DMS53 (cell line): ENCODE measurements at places on chromosomes 5 and 9.
A peak's percentile ranks its signal among the peaks of the same experiment; 100 is the strongest.

DNA sequence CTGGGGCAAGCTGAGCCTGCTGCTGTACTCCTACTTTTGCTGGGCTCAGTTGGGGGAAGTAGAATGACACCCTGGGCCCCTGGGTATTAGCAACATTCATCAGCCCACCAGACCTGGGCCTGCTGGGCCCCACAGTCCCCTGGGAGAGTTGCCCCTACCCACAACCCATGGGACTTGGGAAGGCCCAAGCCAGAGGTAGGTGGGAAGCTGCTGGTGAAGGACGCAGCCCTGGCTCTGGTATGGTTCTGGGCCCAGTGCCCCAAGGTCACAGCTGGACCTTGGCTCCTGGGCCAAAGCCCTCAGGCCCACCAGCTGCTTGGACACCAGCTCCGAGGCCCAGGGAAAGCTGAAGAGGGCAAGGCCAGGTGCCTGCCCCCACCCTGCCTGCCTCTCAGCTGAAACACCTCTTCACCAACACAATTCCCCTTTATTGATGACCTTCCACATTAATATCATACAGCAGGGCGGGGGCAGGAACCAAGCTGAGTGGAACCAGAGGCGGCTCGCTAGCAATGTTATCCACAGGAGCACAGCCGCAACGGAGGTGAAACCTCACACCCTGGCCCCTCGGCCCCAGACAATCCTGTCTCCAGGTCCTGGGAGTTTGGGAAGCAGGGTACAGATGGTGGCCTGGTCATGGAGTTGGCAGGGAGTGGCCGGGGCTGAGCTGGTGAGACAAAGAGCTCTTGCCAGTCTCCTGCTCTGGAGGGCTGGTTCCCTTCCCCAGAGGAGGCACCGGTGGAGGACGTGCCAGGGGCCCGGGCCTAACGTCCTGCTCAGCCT, 13.7 kb downstream of the DOLPP1 start:
- no peak for DNase-seq

GRCh38 chr9:125521462-125522327, 185.3 kb downstream of the MAPKAP1 start:
- DNase-seq, result no peak

- DNase-seq, result no peak
Measured at GRCh38 chr9:33291031-33291397, 698 bp downstream of the NFX1 start.

DNA sequence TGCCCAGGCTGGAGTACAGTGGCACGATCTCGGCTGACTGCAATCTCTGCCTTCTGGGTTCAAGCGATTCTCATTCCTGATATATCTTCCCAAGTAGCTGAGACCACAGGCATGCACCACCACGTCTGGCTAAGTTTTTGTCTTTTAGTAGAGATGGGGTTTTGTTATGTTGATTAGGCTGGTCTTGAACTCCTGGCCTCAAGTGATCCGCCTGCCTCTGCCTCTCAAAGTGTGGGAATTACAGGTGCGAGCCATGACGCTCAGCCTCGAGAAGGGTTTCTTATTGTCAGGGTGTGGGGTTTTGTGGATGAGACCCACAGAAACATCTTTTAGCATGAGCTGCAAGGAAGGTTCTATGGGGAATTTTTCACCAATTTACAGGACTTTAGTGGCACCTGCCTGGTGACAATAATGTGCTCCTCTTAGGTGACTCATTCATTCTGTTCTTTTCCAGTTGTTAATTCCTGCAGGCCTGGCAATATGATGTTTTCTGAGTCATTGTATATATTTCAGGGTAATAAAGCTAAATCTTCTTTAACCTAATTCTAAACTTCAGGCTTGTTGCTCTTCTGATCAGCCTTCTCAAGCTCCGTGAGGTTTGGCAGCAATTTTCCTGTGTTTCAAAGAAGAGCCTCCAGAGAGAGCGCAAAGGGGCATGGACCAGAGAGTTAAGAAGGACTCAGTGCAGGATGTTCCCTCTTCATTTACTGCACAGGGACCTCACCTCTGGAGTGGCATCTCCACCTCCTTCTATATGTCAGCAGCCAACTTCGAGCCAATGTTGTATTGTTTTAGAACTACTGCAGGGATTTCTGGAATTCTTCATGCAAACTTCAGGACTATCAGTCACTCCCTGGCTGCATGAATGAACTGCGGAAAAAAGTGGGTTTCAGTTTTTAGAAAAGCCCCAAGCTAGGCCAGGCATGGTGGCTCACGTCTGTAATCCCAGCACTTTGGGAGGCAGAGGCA, 77.8 kb upstream of the ZNF618 start:
- DNase-seq, result peak; percentile 5

- DNase-seq, result no peak
Measured at GRCh38 chr9:116692616-116693015, 5.5 kb downstream of the TRIM32 start.

DNA sequence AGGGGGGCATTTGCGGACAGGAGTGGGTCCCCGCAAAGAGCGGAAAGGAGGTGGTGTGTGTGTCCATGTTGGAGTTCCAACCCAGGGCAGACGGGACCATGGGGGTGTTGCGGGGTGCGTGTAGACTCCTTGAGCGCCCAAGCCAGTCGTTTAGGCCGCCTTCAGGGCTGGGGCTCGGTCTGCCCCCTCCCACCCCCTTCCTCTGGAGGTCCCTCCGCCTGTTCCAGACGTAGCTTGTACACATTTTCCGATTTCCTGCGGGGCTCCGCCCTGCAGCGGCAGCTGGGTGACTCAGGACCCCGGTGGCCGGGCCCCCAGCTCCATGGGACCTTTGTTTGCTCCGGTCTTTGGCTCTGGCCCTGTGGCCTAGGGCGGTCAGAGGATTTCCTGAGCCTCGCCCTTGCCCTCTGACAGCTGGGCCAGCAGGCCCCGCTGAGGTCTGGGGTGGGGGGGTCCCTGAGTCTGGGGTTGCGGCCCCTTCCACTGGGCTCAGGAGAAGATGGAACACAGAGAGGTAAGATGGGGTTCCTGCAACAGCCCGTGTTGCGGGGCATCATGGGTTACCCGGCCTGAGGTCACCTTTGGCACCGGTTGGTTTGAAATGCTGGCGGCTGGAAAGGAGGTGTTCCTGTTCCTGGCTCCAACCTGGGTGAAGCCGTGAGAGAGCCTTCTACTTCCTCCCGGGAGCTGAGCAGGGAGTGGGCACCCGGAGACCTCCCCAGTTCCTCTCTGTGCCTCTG, 1.5 kb downstream of the PKN3 start:
- DNase-seq, result no peak

- no peak for DNase-seq
Measured at GRCh38 chr5:135671052-135671705, 92.4 kb upstream of the CXCL14 start.

DNA sequence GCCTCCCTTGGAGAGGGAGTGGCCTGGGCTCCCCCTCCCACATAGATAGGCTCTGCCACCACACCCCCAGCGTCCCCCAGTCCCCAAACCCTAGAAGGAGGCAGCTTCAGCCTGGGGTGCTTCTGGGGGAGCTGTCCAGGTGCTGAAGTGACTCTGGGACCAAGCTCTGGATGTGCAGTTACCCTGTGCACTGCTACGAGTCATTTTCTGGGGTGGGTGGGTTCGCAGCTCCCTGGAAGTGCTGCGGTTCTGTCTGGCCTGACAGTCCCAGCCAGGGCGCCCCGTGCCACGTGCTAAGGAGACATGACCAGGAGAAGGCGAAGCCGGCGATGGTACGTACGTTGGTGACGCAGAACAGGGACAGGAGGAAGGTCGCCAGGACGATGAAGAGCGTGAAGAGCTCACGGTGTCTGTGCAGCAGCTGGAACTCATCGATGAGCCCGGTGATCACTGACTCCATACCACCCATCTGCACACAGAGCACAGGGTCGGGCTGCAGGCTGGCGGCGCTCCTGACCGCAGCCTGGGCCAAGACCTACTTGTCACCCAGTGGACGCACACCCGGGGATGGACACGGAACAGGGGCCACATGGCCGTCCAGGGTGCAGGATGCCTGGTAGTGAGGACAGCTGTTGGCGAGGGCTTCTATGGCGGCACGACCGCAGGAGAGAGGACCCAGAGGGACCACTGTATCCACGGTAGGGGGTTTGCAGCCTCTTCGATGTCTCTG, 35.7 kb downstream of the SLC6A3 start:
- no peak for DNase-seq

DNA sequence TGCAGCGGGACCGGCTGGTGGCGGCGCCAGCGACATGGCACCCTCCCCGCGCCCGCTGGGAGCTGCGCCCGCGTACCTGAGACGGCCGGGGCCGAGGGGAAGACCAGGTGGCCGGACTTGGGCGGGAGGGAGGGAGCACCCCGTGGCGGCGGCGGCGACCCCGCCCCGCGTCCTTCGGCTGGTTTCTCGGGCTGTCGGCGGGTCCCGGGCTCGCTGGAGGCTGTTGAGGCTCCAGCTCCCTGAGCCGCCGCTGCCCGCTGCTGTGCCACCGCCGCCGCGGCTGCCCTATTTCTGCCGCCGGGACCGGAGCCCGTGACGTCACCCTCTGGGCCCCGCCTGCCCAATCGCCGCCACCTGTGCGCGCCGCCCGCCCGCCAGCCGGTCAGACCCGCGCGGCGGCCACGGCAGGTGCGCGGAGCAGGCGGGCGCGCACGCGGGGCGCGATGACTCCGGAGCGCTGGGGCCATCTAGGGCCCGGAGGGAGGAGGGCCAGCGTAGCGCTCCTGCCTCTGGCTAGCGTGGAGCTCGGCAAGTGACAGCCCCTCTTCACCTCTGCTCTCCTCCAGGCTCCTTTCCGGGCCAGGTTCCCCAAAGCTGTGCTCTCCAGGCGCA, at the start of gene FSTL4:
Gene FSTL4 (minus strand): TSS at position 293 of the 612 bp plus-strand sequence.
- DNase-seq, result peak; percentile 96

DNA sequence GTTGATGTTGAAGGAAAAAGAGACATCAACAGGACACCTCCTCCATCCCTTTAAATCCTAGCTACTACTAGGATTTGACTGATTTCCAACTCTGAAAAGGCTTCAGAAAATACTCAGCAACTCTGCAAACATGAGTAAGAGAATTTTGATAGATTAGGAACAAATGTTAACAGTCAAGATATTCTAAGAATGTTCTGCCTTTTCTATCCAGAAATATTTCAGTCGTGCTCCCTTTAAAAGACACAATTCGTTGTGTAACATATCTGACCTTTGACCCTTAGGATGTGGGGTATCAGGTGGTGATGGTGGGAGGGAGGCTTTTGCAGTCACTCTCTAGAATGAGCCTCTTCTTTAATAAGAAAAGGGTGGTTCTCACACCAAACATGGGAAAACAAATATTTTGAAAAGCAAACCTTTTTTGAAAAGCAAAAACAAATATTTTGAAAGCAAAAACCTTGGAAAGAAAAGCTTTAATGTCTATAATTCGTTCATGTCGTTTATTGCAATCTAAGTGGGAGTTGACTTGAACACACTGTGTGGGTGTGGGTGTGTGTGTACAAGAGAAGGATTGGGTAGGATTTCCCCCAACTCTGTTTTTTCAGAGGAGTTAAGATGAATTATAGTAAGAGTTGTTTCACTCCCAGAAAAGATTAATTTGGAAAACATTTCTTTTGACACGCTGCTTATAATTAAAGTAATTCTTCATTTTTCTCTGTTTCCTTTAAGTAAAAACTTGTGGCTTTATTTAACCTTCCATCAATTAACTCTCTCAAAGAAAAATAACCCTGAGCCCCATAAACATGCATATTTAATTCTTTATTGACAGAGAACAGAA, 152.8 kb downstream of the TMEM167A start:
- DNase-seq, result no peak

DNA sequence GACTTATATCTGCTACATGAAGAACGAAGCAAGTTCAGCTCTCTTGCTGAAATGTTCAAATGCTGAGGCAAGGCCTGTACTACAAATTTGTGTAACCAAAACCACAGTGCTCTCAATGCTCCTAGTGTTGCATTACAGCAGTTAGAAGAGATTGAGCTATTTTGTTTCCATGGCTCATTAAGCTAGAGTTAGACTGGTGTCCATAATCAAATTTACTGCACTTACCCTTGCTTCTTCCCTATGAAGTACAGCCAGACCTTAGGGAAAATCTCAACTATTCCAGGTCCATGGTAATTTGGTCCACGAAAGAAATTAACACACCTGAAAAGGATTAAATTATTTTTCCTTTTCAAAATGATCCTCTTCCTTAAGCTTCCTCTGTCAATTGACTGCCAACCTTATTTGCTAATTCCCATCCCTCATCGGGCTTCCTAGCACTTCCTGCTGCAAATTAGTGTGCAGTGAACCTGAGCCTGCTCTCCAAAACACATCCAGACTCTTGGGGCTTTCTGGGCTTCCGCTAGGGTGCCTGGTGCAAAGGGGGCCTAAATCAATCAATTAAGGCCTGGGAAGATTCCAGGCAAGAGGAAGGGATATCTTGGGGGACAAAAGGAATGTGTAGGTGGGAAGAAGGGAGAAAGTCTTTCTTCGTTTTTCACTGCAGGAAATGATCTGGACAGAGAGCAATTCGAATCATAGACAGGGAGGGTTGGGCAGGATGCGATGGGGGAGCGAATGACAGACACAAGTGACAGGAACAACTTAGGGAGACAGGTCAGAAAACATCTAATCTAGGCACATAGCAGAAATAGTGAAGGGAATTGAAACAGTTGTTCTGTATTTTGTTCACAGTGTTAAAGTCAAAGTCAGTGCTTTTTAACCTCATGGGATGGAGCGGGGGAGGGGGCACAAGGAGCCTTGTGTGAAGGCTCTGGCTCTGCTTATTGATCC, 542.4 kb downstream of the RAB3C start:
- DNase-seq, result peak; percentile 50
